ENCODE measurements at places on chromosomes 16 and 17.

DNA sequence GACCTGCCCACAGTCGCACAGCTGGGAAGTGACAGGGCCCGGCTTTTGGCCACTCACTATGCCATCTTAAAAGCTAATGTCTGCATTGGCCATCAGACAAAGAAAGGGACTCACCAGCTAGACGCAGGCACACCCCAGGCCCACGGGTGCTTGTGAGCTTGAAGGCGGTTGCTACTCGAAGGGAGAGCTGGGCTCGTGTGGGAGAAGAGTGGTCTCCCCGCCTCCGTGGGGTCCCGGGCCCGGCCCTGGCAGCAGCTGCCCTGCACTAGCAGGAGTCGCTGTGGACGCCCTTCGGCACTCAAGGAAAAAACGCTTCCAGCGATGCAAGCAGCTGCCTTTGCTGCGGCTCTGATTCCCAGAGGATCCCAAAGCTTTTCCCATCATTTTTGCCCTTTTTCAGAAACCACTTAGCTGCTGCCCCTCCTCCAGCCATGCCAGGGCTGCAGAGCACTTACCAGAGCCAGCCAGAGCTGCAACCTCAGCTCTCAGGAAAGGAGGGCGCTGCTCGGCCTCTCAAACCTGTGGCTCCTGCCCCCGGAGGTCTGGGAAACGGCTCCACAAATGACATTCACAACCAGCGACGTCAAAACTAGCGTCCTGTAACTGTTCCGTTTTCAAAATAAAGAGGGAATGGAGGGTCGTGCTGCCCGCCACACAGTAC, 12.3 kb downstream of the TRPV1 start:
- DNase-seq: no peak

- DNase-seq: peak; percentile 35
These were observed 26.3 kb downstream of the PMP22 start for GRCh38 chr17:15238676-15239422.

- DNase-seq: no peak
These were observed 151.3 kb downstream of the C16orf95 start for GRCh38 chr16:87165885-87166284.

GRCh38 chr16:49016461-49016860, 265.2 kb downstream of the CBLN1 start:
- no peak for DNase-seq

GRCh38 chr16:11639925-11640899, 28.0 kb upstream of the SNN start:
- DNase-seq: peak; percentile 99

GRCh38 chr16:53812914-53813313, 109.0 kb downstream of the FTO start:
- no peak for DNase-seq

- DNase-seq: no peak
These were observed 402.7 kb upstream of the TNRC6C start for GRCh38 chr17:77555741-77556291.

GRCh38 chr16:1763521-1764511, 7.5 kb downstream of the NME3 start:
- DNase-seq: no peak

DNA sequence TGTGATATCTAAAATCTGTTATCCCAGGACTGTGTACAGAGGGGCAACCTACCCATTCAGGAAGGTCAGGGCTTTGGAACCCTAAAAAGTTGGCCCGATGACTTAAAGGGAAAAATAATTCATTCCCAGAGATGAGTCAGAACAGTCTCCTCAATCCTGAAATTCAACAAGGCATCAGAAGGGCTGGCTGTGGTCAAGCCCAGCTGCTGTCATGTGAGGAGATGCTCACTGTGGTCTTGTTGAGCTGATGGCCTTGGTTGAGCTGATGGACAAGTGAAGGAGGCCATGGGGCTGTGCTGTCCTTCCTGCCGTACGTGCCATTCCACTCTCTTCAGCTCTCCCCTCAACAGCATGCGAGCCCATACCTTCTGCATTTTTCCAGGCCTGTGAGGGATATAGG, 20.9 kb upstream of the DRG2 start:
- no peak for DNase-seq

DNA sequence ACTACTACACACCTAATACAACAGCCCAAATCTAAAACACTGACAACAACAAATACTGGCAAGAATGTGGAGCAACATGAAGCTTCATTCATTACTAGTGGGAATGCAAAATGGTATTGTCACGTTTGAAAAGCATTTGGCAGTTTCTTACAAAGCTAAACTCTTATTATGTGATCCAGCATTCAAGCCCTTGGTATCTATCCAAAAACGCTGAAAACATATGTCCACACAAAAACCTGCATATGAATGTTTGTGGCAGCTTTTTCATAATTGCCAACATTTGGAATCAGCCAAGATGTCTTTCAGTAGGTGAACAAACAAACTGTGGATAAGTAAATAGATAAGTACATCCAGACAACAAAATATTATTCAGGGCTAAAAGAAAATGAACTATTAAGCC, 501.1 kb upstream of the KIF2B start:
- DNase-seq: no peak

DNA sequence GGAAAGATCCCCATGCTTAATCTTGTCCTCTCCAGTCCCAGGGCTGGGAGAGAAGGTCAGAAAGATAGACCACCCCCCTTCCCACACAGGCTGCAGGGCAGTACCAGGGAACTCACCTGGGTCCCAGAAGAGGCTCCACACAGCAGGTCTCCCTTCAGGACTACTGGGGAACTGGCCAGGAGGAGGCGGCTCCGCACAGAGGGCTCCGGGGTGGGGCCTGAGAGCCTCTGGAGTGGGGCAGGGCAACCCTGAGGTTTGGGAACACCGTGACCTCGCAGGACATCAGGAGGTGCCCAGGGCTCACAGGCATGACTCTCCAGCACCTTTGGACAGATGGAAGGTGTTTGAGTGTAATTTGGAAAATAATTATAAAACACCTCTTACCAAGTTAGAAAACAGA, 11.0 kb downstream of the ABCA3 start:
- DNase-seq: no peak

- DNase-seq: no peak
These were observed 9.8 kb upstream of the SMIM5 start for GRCh38 chr17:75623386-75623785.

GRCh38 chr17:76682296-76682695, 28.5 kb downstream of the MXRA7 start:
- DNase-seq: no peak

DNA sequence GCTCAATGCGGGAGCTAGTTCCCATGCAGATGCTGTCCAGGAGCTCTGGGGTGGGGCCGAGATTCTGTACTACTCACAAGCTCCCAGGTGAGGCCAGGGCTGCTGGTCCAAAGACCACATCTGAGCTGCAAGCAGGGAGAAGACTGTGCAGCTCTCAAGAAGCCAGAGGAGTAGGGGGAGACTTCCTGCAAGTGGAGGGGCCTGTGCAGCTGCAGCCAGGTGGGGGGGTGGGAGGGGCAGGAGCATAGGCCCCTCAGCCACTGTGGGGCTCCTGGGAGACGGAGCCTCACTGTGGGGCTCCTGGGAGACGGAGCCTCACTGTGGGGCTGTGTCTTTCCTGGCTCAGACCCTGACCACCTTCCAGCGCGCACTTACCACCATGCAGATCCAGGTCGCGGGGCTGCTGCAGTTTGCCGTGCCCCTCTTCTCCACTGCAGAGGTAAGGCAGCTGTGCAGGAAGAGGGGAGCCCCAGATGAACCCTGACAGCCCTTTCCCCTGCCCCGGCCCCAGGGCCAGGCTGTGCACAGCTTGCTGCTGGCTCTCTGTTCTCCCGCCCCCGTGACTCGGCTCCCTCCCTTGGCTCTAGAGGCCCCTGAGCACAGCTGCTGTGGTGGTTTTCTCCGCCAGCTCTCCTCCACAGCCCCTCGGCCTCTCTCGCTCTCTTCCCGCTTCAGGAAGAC, 24.3 kb upstream of the DNAI2 start:
- DNase-seq: no peak

- DNase-seq: no peak
These were observed 77.8 kb downstream of the CYLD start for GRCh38 chr16:50819706-50820105.

DNA sequence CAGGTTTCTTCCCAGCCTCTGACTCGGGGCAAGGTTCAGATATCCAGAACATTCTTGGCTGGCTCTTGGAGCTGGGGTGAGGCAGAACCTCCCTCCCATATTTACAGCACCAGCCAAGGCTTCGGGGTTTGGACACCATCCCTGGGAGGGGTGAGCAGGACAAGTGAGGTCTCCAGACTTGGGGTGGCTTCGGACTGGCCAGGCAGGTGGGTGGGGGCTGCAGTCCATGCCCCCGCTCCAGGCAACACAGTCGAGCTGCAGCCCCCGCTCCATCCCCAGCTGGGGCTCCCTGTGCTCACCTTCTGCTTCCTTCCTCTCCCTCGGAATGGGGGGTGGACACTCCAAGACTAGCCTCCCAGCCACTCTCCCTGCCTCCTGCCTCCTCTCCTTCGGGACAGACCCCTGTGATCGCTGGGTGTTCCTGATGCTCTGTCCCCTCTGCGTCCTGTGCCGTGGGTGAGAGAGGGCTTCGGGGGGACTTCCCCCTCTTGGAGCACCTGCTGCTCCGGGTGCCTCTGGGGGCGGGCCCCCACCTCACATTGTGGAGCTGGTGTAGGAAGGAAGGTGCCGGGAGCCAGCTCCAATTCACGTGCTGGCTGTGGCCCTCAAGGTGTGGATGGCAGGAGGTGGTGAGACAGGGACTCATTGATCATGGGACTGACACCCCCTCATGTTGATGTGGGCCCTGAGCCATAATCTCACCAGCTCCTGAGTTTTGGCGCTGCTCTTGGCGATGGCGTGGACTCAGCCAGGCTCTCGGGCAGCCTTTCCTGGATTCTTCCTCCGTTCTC, 189.2 kb downstream of the SEC14L1 start:
- DNase-seq: no peak

DNA sequence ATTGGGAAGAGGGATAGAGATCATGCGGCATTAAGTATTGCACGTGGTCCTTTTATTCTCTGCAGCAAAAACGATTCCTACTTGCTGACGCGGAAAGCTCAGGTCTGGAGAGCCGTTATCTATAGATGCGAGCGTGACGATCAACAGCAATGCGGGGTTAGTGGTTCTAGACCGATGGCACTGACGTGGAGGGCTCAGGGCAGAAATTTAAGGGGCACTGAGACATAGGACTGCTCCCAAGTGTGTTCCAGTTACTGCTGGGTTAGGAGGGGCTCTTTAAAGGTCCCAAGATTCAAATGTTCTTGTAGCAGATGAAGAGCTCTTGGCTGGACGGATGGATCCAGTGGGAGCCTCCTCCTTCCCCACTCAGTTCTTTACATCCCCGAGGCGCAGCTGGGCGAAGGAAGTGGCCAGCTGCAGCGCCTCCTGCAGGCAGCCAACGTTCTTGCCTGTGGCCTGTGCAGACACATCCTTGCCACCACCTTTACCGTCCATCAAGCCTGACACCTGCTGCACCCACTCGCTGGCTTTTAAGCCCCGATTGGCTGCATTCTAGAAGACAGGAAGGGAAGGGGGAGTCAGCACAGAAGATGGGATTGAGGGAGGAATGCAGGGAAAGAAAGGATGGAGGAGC, 732 bp upstream of the EXOSC6 start:
- DNase-seq: peak; percentile 23

DNA sequence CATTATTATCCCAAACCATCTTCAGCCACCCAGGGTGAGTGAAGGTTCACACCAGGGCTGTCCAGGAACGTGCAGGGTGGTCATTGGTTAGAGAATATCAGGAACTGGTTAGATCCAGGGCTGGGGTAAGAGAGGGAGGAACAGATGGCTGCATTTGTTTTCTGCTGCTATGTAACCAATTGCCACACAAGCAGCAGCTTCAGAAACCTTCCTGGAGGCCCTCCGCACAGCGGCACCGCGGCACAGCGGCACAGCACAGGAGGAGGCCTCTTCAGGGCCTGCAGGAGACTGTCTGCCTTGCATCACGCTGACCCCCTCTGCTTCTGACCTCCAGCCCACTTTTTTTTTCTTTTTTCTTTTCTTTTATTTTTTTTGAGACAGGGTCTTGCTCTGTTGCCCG, 86.1 kb downstream of the KCNJ12 start:
- no peak for DNase-seq

- DNase-seq: no peak
These were observed 288.7 kb downstream of the SEC14L1 start for GRCh38 chr17:77429369-77429968.

- DNase-seq: no peak
These were observed 29.6 kb upstream of the CDRT4 start for GRCh38 chr17:15496735-15497670.

DNA sequence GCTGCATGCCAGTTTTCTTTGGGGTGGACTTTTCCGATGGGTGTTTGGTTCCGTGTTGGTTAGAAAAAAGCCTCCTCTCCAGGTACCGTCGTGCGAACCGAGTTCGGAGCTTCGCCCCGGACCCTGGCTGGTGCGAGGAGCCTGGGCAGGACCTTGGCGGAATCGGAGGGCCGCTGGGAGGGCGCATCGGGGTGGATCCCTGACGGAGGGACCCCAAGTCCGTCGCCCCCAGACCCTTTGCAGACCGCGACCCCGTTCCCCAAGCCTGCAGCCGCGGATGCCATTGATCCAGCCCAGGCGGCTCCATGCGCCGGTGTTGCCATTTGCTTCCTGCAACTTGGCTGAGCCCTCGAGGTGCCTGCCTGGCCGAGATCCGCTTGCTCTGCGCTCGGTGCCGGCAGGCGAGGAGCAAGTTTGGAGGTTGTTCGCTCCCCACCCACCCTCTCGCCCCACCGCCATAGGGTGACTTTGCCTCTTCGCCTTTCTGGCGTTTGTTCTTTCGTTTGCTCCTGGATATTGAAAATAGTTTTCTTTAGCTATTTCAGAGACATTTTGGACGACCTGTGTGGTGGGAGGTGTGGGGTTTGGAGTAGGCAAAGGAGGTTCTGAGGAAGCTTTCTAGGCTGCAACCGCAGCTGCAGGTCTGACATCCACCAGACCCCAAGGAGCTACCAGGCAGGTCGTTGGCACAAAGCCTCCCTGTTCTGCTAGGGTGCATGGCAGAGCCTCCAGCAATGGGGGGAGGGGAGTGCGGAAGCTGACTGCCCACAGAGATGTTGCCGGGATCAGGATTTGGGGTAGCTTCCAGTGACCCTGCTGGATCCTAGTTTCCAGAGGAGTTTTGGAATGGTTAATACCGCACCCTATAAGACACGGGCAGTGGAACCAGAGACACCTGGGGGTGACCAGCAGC, 58.2 kb downstream of the RAP1GAP2 start:
- peak; percentile 18 for DNase-seq
